Lower lobe of right lung (tissue), 2 donors: ENCODE measurements at places on chromosomes 5 and 9. TPM values are rescaled to one million over a fixed set of nuclear protein-coding genes. Genes with fewer than 3 reads are reported as not detected.

The LHX3 gene
- not detected for total RNA-seq

The FBP1 gene
- 527 TPM for total RNA-seq

The ZFP37 gene
- total RNA-seq = 1.1 TPM

The TTC33 gene
- total RNA-seq = 14.9 TPM

The MAP1B gene
- total RNA-seq = 20.6 TPM

The ZNF366 gene
- 13.6 TPM for total RNA-seq
